ENCODE measurements at places on chromosomes 1 and 21.

GRCh38 chr1:60888126-60888525 is 194.2 kb upstream of the NFIA start:
- DNase-seq: peak; percentile 88

DNA sequence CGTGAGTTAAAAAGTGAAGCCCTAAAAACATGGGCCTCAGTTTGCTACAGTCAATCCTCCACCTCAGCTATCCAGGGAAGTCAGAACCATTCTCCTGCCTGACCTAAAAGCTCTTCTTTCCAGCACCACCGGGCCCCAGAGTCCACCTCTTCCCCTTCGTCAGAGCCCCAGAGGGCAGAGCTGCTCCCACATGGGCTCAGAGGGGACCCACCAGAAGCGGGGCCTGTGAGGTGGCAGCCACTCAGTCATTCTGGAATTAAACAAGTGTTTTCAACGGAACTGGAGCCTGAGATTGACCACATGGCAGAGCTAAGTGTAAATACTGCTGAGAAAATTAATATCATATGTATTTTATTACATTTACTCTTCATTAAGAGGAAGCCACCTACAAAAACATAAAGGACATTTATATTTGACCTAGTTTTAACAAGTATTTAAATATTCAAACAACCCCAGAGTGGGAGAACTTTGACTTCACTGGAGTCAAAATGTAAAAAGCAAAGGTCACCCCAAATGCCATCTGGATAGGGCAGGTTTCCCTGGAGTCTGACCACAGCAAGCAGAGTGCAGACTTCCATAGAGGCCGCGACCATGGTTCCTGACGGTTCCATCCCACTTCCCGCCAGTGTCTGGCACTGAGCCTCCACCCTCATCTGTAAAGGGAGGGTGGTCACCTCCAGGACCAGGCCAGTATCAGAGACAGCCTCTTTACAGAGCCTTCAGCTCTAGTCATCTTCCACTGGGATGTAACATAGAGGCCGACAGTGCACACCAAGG is 1.8 kb downstream of the SUMO3 start:
- no peak for DNase-seq

DNA sequence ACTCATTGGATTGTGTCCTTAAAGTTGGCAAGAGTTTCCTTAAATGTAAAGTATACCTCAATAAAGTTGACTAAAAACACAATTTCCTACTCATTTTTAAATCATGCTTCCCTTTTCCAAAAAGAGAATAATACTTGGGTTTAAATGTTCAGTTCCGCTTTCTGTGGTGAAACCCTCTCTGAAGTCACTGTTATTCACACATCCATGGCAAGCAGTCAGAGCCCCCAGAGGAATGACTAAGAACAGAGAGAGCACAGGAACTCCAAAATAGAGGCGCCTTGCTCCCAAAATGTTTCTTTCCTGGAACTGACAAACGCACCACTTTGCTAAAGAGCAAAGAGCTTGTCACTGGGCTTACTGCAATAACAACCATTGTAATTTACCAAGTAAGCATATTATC is 142.5 kb downstream of the TIAM1 start:
- DNase-seq: no peak

DNA sequence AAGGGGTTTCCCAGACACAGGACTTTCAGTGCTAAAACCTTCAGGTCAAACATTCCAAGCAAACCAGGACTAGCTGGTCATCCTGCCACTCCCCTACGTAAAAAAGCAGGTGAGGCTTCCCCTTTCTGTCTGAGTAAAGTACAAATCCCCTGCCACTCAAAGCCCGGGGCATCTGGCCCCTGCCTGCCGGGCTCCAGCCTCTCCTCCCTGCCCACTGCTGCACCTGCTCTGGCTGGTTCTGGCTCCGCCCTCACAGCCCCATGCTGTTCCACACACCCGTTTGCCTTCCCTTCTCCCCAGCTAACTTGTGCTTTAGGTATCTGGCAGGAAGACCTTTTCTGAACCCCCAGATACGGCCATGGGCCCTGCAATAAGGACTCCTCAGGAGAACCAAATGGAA is 23.3 kb upstream of the S100A7 start:
- DNase-seq: no peak

- DNase-seq: no peak
Observed at GRCh38 chr1:20365421-20366055, 74.9 kb downstream of the VWA5B1 start.

- DNase-seq: no peak
Observed at GRCh38 chr1:228850141-228851100, 115.1 kb downstream of the RHOU start.

GRCh38 chr1:60984062-60984799 is 98.1 kb upstream of the NFIA start:
- DNase-seq: no peak

GRCh38 chr1:33548721-33549120 is 76.3 kb downstream of the ZSCAN20 start:
- DNase-seq: no peak

GRCh38 chr1:29052941-29053340 is 70.8 kb downstream of the TMEM200B start:
- DNase-seq: no peak

GRCh38 chr21:41188486-41189149 is 20.7 kb downstream of the BACE2 start:
- DNase-seq: no peak

All from NCI-H446 (cell line).